ENCODE measurements at places on chromosomes 1 and 21. TPM values are rescaled to one million over a fixed set of nuclear protein-coding genes. Genes with fewer than 3 reads are reported as not detected.

DNA sequence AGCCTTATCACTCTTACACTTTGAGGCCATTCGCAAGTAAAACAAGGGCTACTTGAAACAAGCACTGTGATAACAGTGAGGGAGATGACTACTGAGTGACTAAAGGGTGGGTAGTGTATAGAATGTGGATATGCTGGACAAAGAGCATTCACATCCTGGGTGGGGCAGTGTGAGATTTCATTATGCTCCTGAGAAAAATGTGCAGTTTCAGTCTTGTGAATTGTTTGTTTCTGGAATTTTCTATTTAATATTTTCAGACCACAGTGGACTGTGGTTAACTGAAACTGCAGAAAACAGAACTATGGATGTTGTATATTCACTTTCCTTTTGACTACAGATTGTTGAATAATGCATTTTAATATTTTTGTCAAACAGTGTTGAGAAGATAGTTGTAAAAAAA lies 25.1 kb upstream of the B3GALT2 start:
- no peaks in the 10 kb centered on the region for H3K4me1 ChIP-seq
- no peaks in the 10 kb centered on the region for H3K27me3 ChIP-seq
- H3K27ac ChIP-seq: peak overlapping the region; percentile 54
- DNase-seq: peak; percentile 94
- no peak overlapping the region for H3K4me3 ChIP-seq

- peaks cover 21% of the 10 kb centered on the region for H3K4me1 ChIP-seq
- H3K27ac ChIP-seq: no peak overlapping the region
- DNase-seq: no peak
- no peaks in the 10 kb centered on the region for H3K27me3 ChIP-seq
- H3K4me3 ChIP-seq: no peak overlapping the region
Observed at GRCh38 chr1:7474786-7475502, 296.2 kb upstream of the VAMP3 start.

DNA sequence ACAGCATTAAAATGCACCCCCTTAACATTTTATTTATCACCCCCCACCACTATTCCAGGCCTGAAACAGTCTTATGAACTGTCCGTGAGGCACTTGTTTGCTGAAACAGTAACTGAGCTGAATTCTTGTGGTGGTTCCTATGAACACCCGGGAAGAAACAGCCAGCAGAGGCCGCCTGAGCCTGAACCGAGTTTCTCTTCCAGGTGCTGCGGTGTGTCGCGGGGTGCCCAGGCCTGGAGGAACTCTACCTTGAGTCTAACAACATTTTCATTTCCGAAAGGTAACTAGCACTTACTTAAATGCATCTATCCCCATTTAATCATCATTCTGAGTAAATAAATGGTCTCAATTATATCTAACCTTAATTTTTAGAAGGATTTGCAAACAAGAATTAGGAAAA lies 66.8 kb downstream of the TBCE start:
- no peaks in the 10 kb centered on the region for H3K27me3 ChIP-seq
- no peak overlapping the region for H3K4me3 ChIP-seq
- H3K36me3 ChIP-seq: peaks cover 9% of the 10 kb centered on the region

DNA sequence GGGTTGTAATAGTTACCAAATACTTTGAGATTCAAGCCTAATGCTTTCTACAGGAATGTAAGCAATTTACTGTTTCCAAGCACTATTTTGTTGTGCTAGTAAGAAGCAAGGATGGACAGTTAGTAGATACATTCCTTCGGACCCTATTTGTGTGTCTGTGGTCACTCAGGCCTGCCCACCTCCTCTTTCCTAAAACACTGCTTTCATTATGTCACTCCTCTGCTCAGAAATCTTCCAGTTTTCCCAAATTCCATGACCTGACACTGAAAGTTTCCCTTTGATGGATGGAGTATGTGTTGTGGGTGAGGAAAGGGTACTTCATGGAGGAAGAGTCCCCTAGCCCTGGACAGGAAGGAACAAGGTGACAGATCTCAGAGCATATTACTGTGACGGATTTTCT lies 141.1 kb downstream of the DISP1 start:
- H3K36me3 ChIP-seq: no peaks in the 10 kb centered on the region
- H3K4me1 ChIP-seq: no peaks in the 10 kb centered on the region
- H3K4me3 ChIP-seq: no peak overlapping the region
- H3K27ac ChIP-seq: no peak overlapping the region
- no peaks in the 10 kb centered on the region for H3K27me3 ChIP-seq

DNA sequence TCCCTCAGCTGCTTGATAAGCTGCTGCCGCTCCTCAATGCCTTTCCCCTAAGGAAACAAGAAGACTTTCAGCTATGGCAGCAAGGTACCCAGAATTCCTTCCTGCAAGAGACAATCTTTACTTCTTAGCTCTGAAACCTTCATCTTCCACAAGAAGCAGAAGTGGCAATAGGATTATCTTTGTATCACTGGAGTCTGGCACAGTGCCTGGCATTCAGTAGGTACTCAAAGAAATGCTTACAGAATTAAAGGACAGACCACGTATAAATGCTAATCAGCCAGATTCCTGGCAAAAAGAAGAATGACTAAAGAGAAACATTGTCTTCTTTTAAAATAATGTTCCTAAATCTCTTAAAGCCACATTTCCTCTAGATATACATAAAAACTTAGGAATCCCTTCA lies 43.7 kb downstream of the SLC27A3 start:
- peaks cover 8% of the 10 kb centered on the region for H3K36me3 ChIP-seq
- DNase-seq: no peak
- H3K27ac ChIP-seq: no peak overlapping the region
- no peak overlapping the region for H3K4me3 ChIP-seq

- H3K4me3 ChIP-seq: no peak overlapping the region
- peaks cover 2% of the 10 kb centered on the region for H3K36me3 ChIP-seq
- H3K27me3 ChIP-seq: no peaks in the 10 kb centered on the region
- no peak for DNase-seq
Observed at GRCh38 chr1:28458237-28459228, 47.3 kb upstream of the RCC1 start.

DNA sequence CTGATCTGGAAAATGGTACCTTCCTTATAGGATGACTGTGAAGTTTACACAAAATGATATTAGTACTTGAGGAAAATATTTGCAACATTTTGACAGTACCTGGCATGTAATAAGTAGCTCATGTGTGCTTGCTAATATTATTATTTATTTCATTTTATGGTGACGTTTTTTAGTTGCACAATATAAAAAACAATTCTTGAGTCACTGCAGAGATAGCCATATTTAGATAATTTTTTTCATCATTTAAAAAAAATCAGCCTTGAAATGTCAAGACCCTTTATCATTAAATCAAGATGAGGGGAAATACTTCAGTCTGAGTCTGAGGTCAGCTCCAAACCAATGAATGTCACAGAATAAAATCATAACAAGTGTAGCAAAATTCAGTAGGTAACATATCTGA lies 196.8 kb upstream of the RUNX1 start:
- no peaks in the 10 kb centered on the region for H3K36me3 ChIP-seq
- no peak overlapping the region for H3K4me3 ChIP-seq
- H3K4me1 ChIP-seq: no peaks in the 10 kb centered on the region
- H3K27ac ChIP-seq: no peak overlapping the region
- DNase-seq: no peak
- H3K27me3 ChIP-seq: no peaks in the 10 kb centered on the region

DNA sequence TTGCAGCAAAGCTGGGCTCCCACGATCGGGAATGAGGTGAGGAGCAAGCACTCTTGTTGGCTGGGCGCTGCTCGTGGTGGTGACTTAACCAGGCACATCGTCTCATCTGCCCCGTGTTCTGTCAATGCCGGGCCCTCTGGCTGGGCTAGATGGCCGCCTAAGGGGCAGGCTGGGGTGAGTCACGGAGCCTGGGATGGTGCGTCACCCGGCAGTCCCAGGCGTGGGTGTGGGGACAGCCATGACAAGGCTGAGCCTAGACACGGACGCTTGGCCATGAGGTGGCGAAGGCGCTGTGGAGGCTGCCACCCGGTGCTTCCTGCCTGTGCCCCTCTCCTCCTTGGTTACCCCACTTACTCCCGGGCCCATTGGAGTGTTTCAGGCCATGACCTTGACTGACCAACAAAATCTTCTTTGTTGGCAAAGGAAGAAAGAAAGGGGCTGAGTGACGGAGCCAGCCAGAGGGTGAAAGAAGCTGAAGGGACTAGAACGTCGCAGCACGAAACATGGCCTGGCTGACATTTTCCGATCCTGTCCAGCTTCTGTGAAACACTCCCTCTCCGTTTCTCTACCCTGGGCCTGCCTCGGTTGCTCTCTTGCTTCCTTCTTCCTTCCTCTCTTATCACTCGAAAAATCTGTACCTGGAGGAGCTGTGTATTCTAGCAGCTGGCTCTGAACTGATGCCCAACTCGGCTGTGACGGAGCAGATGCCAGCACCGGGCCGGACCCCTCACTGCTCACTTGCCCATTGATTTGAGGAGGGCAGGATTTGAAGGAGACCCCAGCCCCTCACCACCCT lies 596 bp downstream of the CD247 start:
- H3K36me3 ChIP-seq: no peaks in the 10 kb centered on the region
- H3K27ac ChIP-seq: no peak overlapping the region
- no peaks in the 10 kb centered on the region for H3K27me3 ChIP-seq

- H3K27ac ChIP-seq: peak overlapping the region; percentile 84
- H3K4me3 ChIP-seq: no peak overlapping the region
- H3K27me3 ChIP-seq: no peaks in the 10 kb centered on the region
Observed at GRCh38 chr1:201561601-201562000, 22.7 kb downstream of the NAV1 start.

GRCh38 chr1:201941420-201942128 lies 4.8 kb downstream of the LMOD1 start:
- H3K4me3 ChIP-seq: no peak overlapping the region
- H3K27ac ChIP-seq: no peak overlapping the region
- H3K4me1 ChIP-seq: peaks cover 25% of the 10 kb centered on the region
- no peak for DNase-seq
- H3K36me3 ChIP-seq: peaks cover 1% of the 10 kb centered on the region

- DNase-seq: no peak
- H3K27ac ChIP-seq: no peak overlapping the region
Observed at GRCh38 chr1:160838888-160839287, 23.8 kb downstream of the CD244 start.

DNA sequence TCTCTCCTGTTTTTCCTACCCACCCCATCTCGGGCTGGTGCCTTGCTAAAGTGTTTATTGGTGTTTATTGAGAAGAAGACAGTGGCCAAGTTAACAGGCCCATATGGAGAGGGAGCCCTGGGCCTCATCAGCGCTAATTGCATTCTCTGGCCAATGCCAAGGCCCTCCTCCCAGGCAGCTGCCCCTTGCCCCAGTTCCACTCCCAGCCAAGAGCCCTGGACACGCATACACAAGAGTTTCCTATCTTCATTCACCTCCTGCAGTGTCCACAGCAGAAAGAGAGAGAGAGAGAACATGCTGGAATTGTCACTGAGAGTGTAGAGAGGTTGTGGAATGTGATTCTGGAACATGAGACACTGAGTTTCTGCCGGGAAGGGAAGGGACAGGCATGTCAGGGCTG lies 25.4 kb upstream of the VWA5B1 start:
- no peaks in the 10 kb centered on the region for H3K4me1 ChIP-seq
- H3K27me3 ChIP-seq: no peaks in the 10 kb centered on the region
- peak; percentile 49 for DNase-seq
- no peaks in the 10 kb centered on the region for H3K36me3 ChIP-seq

- H3K27me3 ChIP-seq: no peaks in the 10 kb centered on the region
- no peak overlapping the region for H3K27ac ChIP-seq
- no peaks in the 10 kb centered on the region for H3K36me3 ChIP-seq
- no peak overlapping the region for H3K4me3 ChIP-seq
- no peaks in the 10 kb centered on the region for H3K4me1 ChIP-seq
- DNase-seq: no peak
Observed at GRCh38 chr1:43396059-43396458, 6.4 kb downstream of the SZT2 start.

DNA sequence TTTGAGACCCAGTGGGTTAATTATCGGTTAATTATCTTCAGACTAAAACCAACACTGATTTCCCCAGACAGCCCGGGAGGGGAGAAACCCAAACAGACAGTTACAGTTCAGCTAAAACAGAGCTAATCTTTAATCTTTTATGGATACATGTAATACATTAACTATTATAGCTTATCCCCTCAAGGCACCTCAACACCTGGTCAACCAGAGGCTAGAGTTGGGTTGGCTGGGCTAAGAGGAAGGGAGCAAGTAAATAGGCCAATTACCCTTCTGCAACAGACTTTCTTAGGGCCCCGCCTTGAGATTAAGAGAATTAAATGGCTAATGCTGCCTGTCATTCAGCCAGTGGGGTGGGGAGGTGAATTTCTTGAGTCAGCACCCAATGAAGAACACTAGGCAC lies 6.6 kb upstream of the MED18 start:
- no peaks in the 10 kb centered on the region for H3K27me3 ChIP-seq
- H3K4me3 ChIP-seq: no peak overlapping the region

The CSMD2 gene
- polyA plus RNA-seq: 2.2 TPM

The SNRPE gene
- 366 TPM for polyA plus RNA-seq

The DDX59 gene
- 14.0 TPM for polyA plus RNA-seq

The ADSS2 gene
- 55.9 TPM for polyA plus RNA-seq

The RAB13 gene
- 126 TPM for polyA plus RNA-seq

The TNN gene
- polyA plus RNA-seq: not detected

The MROH9 gene
- not detected for polyA plus RNA-seq

The C1orf115 gene
- 2.2 TPM for polyA plus RNA-seq

The TMEM200B gene
- 12.6 TPM for polyA plus RNA-seq
